ENCODE measurements at places on chromosomes 2 and 18.

GRCh38 chr2:10278029-10278762, 24.5 kb upstream of the HPCAL1 start:
- H3K4me1 ChIP-seq: peaks cover 28% of the 10 kb centered on the region
- DNase-seq: peak; percentile 90
- no peak overlapping the region for H3K4me3 ChIP-seq
- no peaks in the 10 kb centered on the region for H3K27me3 ChIP-seq

GRCh38 chr18:13441736-13442135, 223.2 kb downstream of the LDLRAD4 start:
- no peaks in the 10 kb centered on the region for H3K36me3 ChIP-seq
- H3K4me1 ChIP-seq: no peaks in the 10 kb centered on the region
- H3K27ac ChIP-seq: no peak overlapping the region
- no peak for DNase-seq
- H3K4me3 ChIP-seq: no peak overlapping the region

- no peak overlapping the region for H3K27ac ChIP-seq
- no peaks in the 10 kb centered on the region for H3K27me3 ChIP-seq
- no peaks in the 10 kb centered on the region for H3K4me1 ChIP-seq
- DNase-seq: no peak
- no peak overlapping the region for H3K4me3 ChIP-seq
These were observed 679.0 kb upstream of the ID2 start for GRCh38 chr2:8002765-8003393.

DNA sequence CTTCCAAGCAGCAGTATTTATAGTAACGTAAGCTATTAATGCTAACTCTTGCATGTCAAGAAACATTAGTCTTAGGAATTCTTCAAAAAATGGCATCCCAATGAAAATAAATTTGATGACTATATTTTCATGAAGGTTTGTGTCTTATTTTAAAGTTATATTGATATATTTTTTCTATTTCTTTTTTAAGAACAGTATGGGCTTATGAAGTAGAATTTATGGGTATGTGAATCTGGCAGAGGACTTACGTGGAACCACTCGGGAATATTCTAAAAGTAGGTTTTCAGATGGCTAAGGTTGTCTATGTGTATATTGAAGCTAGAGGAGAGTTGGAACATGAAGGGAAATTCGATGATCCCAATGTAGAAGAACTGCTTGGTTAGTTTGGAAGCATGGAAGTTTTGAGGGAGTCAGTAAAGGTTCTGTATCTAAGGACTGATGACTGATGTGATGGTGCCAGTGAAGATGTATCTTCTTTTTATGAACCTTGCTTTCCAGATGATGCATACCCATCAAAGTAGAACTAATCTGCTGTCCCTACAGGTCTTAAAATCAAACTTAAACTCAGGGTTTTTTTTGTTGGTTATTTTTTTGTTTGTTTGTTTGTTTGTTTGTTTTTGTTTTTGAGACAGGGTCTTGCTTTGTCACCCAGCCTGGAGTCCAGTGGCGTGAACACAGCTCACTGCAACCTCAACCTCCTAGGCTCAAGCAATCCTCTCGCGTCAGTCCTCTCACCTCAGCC, 39.5 kb downstream of the DDX1 start:
- no peak overlapping the region for H3K27ac ChIP-seq
- peaks cover 12% of the 10 kb centered on the region for H3K4me1 ChIP-seq
- no peak for DNase-seq
- no peaks in the 10 kb centered on the region for H3K27me3 ChIP-seq
- H3K36me3 ChIP-seq: peaks cover 92% of the 10 kb centered on the region
- no peak overlapping the region for H3K4me3 ChIP-seq

- no peak for DNase-seq
- no peaks in the 10 kb centered on the region for H3K27me3 ChIP-seq
- no peaks in the 10 kb centered on the region for H3K36me3 ChIP-seq
- no peaks in the 10 kb centered on the region for H3K4me1 ChIP-seq
- H3K27ac ChIP-seq: no peak overlapping the region
These were observed 71.1 kb upstream of the SESTD1 start for GRCh38 chr2:179335732-179336131.

DNA sequence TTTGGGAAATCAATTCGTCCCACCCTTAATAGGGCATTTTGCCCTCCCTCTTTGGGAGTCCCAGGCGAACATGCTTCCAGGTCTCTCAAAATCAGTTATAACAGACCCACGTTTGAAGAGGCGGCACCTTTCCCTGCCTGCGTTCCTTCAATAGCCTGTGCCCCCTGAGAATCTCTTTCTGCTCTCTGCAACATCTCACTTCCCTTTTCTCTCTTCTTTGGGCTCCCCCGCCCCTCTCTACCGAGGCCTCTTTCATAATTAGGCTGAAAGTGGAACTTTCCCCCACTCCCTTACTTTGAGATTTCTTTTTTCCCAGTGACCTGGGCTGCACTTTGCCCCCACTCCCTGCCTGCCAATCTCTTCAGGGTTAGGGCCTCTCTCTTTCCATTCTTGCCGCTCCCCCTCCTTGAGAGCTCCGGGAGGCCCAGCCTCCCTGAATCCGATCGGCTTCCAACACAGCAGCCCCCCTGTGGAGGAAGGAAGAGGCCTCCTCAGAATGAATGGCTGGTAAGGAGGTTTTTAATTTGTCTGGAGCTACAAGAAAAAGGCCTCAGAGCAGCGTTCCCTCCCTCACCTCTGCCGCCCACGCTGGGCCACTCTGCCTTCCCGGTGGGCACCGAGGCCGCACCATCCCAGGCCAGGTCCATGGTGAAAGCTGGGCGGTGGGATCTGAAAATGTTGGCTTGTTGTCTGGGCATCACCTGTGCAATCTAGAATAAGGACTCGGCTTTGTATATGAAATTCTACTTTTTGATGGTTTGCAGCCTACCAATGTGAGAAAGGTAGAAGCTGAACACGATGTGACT, 162.6 kb upstream of the SIX3 start:
- H3K4me1 ChIP-seq: no peaks in the 10 kb centered on the region
- H3K36me3 ChIP-seq: no peaks in the 10 kb centered on the region
- H3K27me3 ChIP-seq: no peaks in the 10 kb centered on the region
- H3K4me3 ChIP-seq: no peak overlapping the region
- DNase-seq: no peak

DNA sequence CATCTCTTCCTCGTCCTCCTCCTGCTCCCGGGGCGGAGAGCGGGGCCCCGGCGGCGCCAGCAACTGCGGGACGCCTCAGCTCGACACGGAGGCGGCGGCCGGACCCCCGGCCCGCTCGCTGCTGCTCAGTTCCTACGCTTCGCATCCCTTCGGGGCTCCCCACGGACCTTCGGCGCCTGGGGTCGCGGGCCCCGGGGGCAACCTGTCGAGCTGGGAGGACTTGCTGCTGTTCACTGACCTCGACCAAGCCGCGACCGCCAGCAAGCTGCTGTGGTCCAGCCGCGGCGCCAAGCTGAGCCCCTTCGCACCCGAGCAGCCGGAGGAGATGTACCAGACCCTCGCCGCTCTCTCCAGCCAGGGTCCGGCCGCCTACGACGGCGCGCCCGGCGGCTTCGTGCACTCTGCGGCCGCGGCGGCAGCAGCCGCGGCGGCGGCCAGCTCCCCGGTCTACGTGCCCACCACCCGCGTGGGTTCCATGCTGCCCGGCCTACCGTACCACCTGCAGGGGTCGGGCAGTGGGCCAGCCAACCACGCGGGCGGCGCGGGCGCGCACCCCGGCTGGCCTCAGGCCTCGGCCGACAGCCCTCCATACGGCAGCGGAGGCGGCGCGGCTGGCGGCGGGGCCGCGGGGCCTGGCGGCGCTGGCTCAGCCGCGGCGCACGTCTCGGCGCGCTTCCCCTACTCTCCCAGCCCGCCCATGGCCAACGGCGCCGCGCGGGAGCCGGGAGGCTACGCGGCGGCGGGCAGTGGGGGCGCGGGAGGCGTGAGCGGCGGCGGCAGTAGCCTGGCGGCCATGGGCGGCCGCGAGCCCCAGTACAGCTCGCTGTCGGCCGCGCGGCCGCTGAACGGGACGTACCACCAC, 2.1 kb downstream of the GATA6 start:
- H3K36me3 ChIP-seq: peaks cover 4% of the 10 kb centered on the region
- H3K27me3 ChIP-seq: peaks cover 58% of the 10 kb centered on the region
- no peak for DNase-seq
- peaks cover 30% of the 10 kb centered on the region for H3K4me1 ChIP-seq

- no peaks in the 10 kb centered on the region for H3K4me1 ChIP-seq
- no peaks in the 10 kb centered on the region for H3K27me3 ChIP-seq
- no peak for DNase-seq
- no peak overlapping the region for H3K4me3 ChIP-seq
- no peaks in the 10 kb centered on the region for H3K36me3 ChIP-seq
These were observed 92.7 kb upstream of the FN1 start for GRCh38 chr2:215528555-215528954.

- no peak overlapping the region for H3K27ac ChIP-seq
- H3K36me3 ChIP-seq: no peaks in the 10 kb centered on the region
- H3K4me1 ChIP-seq: peaks cover 18% of the 10 kb centered on the region
- no peak for DNase-seq
These were observed 44.3 kb upstream of the ASB1 start for GRCh38 chr2:238382381-238382781.

GRCh38 chr2:96501886-96502810, 3.0 kb downstream of the NEURL3 start:
- peaks cover 28% of the 10 kb centered on the region for H3K4me1 ChIP-seq
- peaks cover 17% of the 10 kb centered on the region for H3K27me3 ChIP-seq

GRCh38 chr18:23684515-23685197, 4.6 kb upstream of the LAMA3 start:
- H3K36me3 ChIP-seq: no peaks in the 10 kb centered on the region
- DNase-seq: no peak
- H3K27ac ChIP-seq: no peak overlapping the region
- no peak overlapping the region for H3K4me3 ChIP-seq

DNA sequence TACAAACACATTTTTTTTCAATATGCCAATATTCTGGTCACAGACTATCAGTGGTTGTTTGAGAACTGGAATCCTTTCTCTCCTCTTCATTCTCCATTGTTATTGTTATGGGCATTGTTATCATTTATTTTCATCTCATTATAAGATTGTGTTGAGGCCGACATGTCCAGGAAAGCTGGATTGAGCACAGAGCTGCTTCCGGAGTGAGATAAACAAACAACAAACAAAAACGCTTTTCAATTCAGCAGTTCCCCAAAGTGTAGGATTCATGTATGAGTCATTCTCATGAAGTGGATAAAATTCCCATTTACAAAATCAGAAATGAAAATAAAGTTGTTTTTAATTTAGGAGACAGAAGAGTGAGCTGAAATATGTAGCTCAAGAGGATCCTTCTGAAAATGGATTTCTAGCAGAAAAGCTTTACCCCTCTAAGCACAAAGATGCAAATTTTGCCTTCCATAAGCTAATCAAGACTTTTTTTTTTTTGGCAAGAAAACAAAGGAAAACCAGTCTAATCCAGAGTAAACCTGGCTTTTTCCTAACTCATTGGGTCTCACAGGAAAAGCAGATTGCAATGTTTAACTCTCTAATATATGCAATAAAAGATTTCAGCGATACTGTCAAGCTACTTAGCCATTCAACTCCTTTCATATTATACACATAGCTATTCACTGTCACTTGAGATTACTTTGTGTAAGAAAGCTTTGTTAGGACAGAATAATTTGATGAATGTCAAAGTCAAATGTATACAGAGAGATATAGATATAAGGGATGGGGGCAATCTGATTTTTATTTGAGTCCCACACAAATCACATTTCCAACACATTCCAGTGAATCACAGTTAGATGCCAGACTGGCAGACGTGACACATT, 1441.7 kb upstream of the CELF4 start:
- no peak for DNase-seq
- no peaks in the 10 kb centered on the region for H3K4me1 ChIP-seq
- H3K36me3 ChIP-seq: no peaks in the 10 kb centered on the region
- H3K27ac ChIP-seq: no peak overlapping the region

- DNase-seq: no peak
- H3K36me3 ChIP-seq: no peaks in the 10 kb centered on the region
- H3K27ac ChIP-seq: no peak overlapping the region
- H3K4me3 ChIP-seq: no peak overlapping the region
- H3K4me1 ChIP-seq: no peaks in the 10 kb centered on the region
These were observed 1957.7 kb upstream of the CELF4 start for GRCh38 chr18:39523281-39523680.

DNA sequence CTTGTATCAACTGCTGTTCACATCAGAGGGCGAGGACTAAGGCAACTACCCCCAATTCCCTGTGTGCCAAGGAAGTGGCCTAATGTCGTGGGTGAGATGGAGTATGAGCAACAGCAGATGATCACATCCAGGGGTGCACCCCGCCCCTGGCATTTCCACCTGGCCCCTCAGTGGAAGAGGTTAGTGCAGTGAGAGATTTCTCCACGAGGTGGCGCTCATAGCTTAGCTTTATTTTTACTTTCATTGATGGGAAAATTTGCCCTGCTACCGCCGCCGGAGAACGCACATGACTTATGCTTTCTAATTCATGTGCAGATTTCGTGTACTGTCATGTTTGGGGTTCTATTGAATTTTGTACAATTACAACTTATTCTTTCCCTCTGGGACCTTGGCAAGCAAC, 470.6 kb upstream of the MEX3C start:
- no peaks in the 10 kb centered on the region for H3K36me3 ChIP-seq
- DNase-seq: peak; percentile 58
- H3K27me3 ChIP-seq: no peaks in the 10 kb centered on the region
- H3K27ac ChIP-seq: no peak overlapping the region
- H3K4me3 ChIP-seq: no peak overlapping the region
- no peaks in the 10 kb centered on the region for H3K4me1 ChIP-seq

GRCh38 chr2:109232909-109233308, 103.9 kb downstream of the SH3RF3 start:
- H3K36me3 ChIP-seq: no peaks in the 10 kb centered on the region
- H3K27me3 ChIP-seq: no peaks in the 10 kb centered on the region
- DNase-seq: no peak
- peaks cover 19% of the 10 kb centered on the region for H3K4me1 ChIP-seq
- H3K27ac ChIP-seq: no peak overlapping the region

DNA sequence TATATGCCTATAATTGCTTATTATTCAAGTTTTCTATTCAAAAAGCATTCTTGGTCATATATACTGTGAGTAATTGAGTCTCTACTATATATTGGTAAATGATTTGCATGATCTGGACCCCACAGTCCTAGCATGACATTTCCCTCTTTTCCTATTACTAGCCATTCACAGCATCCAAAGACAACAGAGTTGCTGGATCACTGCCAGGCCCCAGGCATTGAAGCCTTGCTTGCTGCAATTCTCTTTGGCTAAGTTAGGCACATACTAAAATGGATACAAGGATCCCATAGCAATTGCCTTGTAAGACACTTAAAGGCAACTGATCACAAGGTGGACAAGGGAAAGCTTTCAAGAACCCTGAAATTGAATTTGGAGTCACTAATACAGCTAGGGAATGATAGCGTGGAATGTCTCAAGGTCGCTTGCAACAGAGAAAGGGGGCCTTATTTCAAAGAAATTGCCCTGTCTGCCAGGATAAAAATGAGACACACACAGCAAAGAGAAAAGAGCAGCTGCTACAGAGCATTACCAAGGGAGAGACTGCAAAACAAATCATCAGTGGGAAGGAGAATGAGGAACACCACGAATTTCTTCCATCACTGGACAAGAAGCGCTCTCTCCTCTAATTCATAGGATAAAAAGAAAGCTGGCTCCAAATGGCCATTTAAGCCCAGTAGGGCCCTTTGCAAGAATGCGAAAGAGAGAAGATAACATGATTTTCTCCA, 77.1 kb upstream of the EPHA4 start:
- H3K27ac ChIP-seq: no peak overlapping the region
- no peaks in the 10 kb centered on the region for H3K27me3 ChIP-seq
- no peak for DNase-seq
- H3K4me3 ChIP-seq: no peak overlapping the region
- H3K36me3 ChIP-seq: no peaks in the 10 kb centered on the region

Data from lower lobe of right lung (tissue), 2 donors.